CD4-positive, alpha-beta T cell (primary cell): ENCODE measurements at places on chromosomes 16 and 17.

GRCh38 chr17:30344283-30345088 lies 10.6 kb upstream of the TMIGD1 start:
- no peak for DNase-seq

DNA sequence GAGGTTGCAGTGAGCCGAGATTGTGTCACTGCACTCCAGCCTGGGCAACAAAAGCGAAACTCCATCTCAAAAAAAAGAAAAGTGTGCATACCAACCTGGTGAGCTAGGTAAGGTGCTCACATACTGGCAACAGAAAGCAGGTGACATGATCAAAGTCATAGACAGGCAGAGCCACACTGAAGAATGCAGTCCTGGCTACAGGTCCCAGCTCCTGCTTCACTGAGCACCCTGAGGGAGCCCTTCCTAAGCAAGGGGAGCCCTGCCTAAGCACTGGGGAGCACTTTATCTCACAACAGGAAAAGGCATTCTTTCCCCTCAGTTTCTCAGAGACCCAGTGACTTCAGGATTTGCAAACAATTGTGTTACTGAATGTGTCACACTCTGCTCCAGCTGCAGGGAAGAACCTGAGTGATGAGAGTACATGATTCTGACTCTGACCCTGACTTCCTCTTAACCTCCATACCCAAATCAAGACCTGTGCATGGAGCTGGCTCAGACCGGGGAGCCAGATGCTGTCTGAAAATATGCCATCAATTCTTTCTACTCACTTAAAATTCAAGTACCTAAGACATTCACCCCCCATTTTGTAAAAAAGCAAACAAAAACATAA lies 40.5 kb downstream of the ANKRD11 start:
- no peak for DNase-seq

DNA sequence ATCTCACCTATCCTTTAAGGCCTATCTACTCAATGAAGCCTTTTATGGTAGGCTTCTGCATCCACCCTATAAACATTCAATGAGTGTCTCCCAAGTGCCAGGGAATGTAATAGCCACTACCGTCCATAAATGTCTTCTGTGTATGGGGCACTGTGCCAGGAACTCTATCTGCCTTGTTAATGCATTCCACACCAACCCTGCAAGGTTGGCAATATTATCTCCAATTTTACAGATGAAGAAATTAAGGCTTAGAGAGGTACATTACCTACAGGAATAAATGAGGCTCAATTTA lies 20.0 kb downstream of the MAP3K14 start:
- no peak for DNase-seq

DNA sequence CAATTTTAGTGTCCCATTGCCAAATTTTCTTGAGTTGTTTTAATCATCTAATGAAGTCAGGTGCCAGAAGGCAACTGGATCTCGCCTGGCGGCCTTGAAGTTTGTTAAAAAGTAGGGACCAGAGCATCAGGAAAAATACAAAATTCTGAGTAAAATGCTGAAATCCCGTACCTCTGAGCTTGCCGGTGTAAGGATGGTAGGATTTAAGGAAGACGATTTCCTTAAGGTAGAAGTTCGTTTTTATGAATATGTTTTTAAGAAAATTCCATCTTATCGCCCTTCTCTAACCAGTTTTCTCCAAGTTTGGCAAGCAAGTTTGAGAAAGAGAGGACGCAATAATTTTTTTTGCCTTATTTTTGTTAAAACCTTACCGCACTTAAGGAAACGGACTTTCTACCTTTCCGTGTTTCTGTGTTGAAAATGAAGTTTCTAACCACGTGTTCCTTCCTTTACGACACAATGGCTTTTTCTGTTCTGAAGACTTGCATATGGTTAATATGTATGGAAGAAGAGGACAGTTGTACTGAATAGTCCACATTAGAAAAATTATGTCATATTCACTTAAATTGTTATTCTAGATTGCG lies 748 bp downstream of the ATF7IP2 start:
- DNase-seq, result no peak

DNA sequence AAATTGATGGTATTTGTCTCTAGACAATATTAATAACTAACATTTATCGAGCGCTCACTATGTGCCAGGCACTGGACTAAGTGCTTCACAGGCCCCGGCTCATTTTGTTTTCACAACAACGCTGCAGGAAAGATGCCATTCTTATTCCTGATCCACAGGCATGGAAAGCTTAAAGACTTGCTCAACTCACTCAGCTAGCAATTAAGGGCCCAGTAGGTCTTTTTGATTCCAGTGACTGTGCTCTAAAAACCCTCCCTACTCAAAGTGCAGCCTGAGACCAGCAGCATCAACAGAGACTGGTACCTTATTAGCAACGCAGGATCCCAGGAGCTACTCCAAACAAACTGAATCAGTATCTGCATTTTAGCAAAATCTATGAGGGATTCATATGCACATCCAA lies 35.3 kb downstream of the CUEDC1 start:
- no peak for DNase-seq

DNA sequence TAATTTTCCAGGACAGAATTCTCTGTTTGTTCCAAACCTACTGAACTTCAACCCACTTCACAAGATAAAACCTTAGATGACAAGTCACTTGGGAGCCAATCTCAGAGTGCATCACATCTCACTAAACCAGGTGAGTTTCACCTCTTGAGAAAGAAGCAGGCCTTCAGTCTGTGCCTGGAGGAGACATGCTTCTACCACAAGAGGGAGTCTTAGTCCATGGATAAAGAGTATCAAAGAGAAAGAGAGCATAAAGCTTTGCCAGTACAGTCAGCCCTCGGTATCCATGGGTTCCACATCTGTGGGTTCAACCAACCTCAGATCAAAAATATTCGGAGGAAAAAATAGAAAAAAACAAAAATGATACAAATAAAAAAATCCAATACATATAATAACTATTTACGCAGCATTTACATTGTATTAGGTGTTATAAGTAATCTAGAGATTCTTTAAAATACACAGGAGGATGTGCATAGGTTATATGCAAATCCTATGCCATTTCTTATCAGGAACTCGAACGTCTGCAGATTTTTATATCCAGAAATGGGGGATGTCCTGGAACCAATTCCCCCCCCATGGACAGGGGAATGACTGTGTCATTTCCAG lies 37.7 kb downstream of the DUSP14 start:
- peak; percentile 63 for DNase-seq

DNA sequence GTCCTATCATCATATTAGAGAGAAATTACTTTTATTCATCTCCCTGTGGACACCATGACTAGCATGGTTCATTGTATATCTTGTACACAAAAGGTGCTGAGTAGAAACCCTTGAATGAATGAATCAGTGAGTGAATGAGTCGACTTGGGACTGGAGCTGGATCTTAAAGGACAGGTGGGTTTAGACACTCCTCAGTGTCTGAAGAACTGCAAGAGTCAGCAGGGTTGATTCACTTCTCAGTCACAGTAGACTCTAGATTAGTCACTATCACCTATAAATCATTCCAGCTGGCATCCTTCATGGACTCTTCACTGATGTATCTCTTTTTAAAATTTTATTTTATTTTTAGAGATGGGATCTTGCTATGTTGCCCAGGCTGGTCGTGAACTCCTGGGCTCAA lies 30.1 kb upstream of the PMFBP1 start:
- DNase-seq, result no peak

DNA sequence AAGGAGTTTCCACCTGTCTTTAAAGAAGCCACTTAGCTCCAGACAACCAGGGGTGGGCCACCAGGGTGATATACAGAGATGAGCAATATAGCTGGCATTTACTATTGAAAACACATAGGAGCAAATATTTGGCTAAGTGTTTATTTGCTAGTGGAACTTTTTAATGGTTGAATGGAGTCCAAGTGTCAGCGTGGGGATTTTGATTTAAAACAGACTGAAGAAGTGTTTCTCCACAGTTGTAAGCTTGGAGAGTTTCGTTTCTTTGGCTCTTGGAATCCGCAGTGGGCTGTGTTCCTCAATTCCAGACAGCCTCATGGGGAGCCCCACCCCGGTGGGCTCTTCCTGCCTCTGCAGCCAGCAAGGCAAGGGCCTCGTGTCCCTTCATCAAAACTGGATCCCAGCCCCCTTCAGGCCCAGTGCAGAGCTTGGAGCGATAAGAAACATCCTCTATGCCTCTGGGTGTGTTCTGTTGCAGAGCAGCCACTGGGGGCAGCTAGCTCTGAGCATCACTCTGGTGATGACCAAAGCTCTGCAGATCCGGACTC lies 36.1 kb downstream of the NOG start:
- DNase-seq, result peak; percentile 48

DNA sequence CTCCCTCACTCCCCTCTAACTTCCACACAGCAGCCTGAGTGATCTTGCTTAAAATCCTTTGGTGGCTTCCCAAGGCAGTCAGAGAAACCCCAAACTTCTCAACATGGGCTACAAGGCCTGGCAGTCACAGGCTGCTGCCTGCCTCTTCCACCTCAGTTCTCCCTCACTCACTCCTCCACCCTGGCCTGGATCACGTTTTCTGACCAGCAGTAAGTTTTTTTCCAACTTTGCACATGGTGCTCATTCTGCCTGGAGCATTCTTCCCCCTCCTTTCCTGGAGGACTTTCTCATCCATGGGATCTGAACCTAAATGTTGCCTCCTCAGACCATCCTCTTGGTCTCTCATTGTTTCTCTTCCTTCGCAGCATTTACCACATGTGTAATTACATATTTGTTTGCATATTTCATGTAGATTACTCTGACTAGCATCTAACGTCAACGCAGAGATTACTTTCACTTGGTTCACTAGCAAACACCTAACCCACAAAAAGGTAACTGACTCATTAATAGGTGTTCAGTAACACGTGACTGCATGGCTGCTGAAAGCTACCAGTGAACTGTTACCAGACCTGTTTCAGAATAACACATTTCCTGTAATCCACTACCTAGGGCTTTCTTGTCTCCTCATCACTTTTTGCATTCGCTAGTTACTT lies 17.1 kb downstream of the GNA13 start:
- DNase-seq, result peak; percentile 20

GRCh38 chr17:4173781-4174180 lies 30.8 kb downstream of the CYB5D2 start:
- DNase-seq, result peak; percentile 7

DNA sequence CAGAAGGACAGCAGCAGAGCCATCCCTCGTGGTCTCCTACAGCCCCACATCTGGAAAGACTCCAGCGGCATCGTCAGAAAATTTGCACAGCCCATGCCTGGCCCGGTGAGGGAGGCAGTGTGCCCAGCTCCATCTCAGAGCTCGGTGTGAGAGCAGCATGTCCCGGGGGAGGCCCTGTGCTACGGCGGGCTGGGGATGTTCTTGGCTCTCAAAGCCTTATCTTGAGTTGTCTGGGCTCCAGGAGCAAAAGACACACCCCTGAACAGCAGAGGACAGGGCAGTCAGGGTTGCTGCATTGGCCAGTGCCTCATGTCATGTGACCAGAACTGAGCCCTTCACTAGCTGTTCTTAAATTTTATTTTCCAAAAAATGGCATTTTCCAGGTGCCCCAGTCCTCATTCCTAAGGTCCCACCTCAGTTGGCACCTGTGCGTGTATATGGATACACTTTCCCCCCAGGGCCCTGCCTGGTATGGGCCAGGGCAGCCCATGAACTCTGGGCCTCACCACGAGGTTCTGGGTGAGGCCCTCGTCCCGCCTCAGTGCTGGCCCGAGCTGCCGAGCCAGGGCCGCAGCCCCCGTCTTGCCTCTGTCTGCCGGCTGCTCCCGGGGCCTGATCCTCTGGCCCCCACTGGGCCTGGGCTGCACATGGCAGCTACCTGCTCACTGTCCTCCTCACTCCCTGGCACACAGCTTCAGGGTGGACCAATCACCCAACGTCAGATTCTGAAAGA lies 3.0 kb downstream of the NUDT16L1 start:
- no peak for DNase-seq

- DNase-seq, result no peak
Measured at GRCh38 chr16:85826686-85827247, 27.3 kb downstream of the COX4I1 start.

- no peak for DNase-seq
Measured at GRCh38 chr16:89573826-89574680, 1.5 kb upstream of the CPNE7 start.

DNA sequence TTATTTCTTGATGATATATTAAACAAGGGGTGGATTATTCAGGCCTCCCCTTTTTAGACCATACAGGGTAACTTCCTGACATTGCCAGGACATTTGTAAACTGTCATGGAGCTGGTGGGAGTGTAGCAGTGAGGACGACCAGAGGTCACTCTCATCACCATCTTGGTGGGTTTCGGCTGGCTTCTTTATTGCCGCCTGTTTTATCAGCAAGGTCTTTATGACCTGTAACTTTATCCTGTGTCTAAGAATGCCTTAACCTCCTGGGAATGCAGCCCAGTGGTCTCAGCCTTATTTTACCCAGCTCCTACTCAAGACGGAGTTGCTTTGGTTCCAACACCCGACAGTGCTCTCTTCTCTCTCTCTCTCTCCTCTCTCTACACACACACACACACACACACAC lies 221.9 kb downstream of the C16orf95 start:
- DNase-seq, result no peak

GRCh38 chr17:79970576-79971068 lies 65.0 kb downstream of the TBC1D16 start:
- DNase-seq, result no peak

- no peak for DNase-seq
Measured at GRCh38 chr17:29079433-29079832, 36.5 kb downstream of the PIPOX start.

- no peak for DNase-seq
Measured at GRCh38 chr16:12390644-12391043, 413.0 kb downstream of the CPPED1 start.

DNA sequence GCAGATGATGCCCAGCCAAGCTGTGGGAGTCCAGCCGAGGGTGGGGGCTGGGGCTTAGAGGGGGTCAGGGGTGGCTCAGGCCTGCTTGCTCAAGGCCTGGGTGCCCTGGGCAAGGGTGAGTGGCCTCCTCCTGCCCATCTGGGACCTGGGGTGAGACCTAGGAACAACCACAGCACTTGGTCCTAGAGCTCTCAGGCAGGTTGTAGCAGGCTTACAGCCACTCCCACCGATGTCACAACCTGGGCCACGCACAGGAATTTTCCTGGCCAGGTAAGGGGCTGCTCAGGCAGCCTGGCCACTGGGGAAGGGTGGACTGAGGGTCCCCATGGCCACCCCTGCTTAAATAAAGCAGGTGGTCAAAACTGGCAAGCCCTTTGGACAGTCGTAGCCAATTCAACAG lies 6.3 kb upstream of the SREBF1 start:
- no peak for DNase-seq

GRCh38 chr16:88589441-88589840 lies 19.2 kb downstream of the ZC3H18 start:
- no peak for DNase-seq
